ENCODE measurements at places on chromosomes 16 and 17.

- no peak for DNase-seq
Measured at GRCh38 chr16:68902003-68902968, 59.0 kb downstream of the TANGO6 start.

DNA sequence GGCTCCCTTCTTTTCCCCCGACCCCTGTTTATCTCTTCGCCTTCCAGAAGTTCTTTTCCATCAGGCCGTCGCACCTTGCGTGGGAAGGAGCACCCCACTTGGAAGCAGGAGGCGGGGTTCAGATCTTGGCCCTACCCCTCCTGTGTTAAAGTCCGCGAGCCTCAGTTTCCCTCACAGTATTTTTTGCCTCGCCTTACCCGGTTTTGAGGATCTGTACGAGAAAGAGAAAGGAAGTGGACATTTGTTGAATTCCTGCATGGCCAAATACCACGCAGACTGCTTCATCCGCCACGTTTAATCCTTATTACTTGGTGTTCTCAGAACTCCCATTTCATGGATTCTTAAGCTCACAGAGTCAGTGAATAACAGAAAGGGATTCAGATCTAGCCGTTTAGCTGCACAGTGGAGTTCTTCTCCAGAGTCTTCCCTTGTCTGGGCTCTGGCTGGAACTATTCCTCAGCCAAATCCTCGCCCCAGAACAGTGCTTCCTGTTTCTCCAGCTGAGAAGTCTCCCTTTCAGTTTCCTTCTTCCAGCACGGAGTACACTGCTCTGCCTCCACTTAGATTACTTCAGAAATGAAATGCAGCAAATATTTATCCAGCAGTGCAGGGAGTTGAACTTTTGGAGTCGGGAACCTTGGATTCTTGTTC is 590 bp downstream of the TMEM219 start:
- no peak for DNase-seq

DNA sequence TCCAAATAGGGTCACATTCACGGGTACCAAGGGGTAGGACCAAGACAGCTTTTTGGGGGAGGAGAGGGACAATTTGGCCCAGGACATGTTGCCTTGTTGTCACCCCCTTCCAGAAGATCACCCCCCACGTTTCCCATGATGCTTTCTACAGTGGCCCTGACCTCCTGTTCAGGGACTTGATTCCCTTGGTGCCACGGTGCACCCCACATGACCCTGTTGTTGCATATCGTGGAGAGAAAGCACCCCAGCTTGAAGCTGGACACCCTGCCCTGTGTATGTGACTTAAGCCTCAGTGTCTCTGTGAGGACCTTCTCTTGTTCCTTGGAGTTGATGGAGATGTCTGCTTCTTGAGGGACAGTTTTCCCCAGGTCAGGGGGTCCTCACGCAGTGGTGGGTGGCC is 12.6 kb downstream of the IL34 start:
- no peak for DNase-seq

DNA sequence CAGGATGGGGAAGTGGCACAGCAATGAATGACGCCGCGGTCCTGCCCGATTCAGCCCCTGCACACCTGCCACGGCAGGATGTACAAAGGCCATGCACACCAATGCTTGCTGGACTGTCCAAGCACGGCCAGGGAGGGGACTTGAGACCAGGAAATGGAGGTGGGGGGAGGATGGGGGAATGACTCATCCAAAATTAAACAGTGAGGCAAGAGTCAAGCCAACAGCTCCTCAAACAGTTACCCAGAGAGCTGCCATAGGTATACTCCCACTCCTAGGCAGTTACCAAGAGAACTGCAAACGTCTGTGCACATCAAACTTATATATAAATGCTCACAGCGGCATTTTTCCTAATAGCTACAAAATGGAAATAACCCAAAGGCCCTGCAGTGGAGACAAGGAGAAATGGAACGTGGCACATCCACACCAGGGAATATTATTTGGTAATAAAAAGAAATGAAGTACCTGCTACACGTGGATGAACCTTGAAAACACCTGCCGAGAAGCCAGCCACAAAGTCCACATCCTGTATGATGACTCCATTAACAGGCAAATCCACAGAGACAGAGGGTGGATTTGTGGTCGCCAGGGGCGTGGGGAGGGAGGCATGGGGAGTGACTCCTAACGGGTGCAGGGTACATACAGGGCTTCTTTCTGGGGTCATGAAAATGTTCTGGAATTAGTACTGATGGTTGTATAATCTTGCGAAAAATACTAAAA is 54.1 kb downstream of the VAC14 start:
- peak; percentile 70 for DNase-seq

- DNase-seq: no peak
Measured at GRCh38 chr16:54466233-54466632, 179.6 kb upstream of the IRX3 start.

- DNase-seq: no peak
Measured at GRCh38 chr17:1709403-1709951, 700 bp downstream of the TLCD2 start.

GRCh38 chr17:75549246-75550138 is 24.0 kb downstream of the LLGL2 start:
- no peak for DNase-seq

DNA sequence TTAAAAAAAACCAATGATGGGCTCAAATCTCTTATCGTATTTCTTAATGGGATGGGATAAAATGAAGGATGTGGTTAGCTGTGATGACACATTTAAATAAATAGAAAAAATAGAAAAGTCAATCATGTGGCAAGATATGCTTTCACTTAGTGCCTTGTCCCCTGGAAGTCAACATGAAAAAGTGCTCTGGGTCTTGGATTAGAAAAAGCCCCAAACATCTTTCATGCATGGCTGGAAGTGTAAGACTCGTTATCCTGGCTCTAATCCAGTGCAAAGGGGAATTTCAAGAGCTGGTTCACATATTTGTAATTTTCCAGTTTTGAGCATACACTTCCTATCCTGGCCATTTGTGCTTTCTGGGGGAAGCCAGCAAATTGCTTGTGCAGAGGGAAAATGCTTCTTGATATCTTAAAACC is 160.9 kb downstream of the MAP2K6 start:
- DNase-seq: no peak

DNA sequence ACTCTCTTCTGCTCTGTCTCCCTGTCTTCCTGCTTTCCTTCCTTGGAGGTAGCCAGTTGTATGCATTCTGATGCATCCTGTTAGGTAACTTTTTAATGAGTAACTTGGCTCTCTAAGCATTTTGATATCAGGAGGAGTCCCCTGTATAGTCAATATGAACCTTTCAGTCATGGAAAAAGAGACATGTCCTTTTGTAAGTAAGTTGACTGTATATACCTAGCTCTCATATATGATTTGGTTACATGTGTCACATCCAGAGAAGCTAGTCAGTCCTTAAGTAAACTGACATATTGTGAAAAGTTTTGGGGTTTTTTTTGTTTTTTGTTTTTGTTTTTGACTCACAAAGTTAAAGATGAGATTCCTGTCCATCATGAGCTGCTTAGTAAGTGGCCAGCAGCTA is 18.8 kb downstream of the UTP18 start:
- no peak for DNase-seq

DNA sequence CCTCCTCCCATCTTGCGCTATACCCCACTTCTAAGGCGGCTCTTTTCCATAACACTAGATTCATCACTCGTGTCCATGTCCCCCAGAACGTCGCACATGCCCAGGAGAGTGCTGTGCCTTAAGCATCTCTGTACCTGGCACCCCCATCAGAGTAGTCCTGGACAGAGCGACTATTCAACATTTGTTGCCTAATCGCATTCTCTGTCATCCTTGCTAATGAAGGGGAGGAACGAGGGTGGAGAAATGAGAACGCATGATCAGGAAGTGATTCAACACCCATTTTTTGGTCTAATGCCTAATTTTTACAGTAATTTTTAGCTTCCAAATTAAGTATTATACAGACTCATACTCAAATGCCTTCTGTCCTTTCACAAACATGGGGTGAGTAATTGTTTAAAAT is 53.2 kb downstream of the SLC39A11 start:
- DNase-seq: no peak

DNA sequence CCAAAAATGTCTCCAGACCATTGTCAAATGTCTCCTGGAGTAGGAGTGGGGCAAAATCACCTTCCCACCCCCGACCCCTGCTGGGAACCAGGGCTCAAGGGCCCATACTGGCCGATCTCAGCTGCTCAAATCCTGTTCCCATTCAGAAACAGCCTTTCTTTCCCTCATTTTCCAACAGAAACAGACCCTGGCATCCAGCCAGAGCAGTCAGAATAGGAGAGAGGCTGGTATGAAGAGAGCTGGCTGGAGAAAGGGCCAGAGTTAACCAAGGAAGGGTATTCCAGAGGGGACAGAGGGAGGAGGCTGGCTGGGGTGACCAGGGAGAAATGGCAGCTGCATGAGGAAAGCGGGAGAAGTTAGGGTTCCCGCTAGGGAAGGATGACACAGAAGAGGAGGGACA is 199.1 kb downstream of the XYLT1 start:
- no peak for DNase-seq

- DNase-seq: no peak
Measured at GRCh38 chr16:80615735-80616134, 74.9 kb downstream of the DYNLRB2 start.

GRCh38 chr17:12104831-12105230 is 84.2 kb downstream of the MAP2K4 start:
- DNase-seq: no peak

GRCh38 chr17:68790931-68791330 is 164.3 kb downstream of the ABCA8 start:
- DNase-seq: no peak

GRCh38 chr16:84973776-84974523 is 37.4 kb downstream of the ZDHHC7 start:
- DNase-seq: no peak

GRCh38 chr16:28213396-28213795 is 1.6 kb upstream of the XPO6 start:
- DNase-seq: no peak

- DNase-seq: no peak
Measured at GRCh38 chr16:88881007-88881615, 14.7 kb upstream of the PABPN1L start.

All from 8988T (cell line).